ENCODE measurements at places on chromosomes 11 and 22. TPM values are rescaled to one million over a fixed set of nuclear protein-coding genes. Genes with fewer than 3 reads are reported as not detected.

The LGALS1 gene
- 1,638 TPM for total RNA-seq

DNA sequence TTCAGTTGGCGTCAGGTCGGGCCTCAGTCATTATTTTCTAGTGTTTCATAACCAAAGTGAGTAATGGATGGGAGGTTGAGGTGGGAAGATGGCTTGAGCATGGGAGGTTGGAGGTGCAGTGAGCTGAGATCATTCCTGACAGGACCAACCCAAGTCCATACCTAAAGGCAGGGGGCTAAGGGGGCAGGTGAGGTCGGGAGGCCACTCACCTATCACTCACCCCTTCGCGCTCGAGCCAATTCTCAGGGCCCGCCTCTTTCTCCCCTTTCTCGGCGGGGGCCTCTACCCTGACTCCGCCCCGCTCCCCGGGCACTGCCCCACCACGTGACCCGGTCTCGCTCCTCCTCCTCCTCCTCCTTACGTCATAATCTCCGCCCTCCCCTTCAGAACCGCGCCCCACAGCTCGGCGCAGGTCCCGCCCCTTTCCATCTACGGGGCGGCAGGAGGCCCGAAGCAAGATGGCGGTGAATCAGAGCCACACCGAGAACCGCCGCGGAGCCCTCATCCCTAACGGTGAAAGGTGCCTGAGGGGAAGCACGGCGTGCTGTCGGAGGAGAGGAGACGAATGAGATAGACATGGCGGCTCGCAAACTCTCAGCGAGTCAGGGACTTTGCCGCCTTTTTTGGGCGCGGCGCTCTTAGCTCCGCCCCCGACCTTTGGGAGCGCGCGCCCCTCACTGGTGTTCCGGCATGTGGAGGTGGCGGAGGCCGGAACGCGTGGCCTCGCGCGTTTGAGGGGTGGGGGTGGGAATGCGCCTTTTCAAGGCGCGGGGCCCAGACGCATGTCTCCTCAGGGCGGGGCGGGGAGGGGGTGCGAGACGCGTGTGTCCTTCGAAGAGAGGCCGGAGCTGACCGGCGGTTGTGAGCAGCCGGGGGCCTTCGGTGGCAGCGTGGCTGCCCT lies at the start of gene WBP2NL:
TSS of gene WBP2NL (plus strand) at position 428 of the 901 bp plus-strand sequence. CDS start at position 459, 31 bp downstream.
- H3K27me3 ChIP-seq = no peaks in the 10 kb centered on the region
- no peak for DNase-seq
- H3K36me3 ChIP-seq = no peaks in the 10 kb centered on the region
- peaks cover 16% of the 10 kb centered on the region for H3K4me1 ChIP-seq
- H3K27ac ChIP-seq = no peak within 1 kb of the TSS

DNA sequence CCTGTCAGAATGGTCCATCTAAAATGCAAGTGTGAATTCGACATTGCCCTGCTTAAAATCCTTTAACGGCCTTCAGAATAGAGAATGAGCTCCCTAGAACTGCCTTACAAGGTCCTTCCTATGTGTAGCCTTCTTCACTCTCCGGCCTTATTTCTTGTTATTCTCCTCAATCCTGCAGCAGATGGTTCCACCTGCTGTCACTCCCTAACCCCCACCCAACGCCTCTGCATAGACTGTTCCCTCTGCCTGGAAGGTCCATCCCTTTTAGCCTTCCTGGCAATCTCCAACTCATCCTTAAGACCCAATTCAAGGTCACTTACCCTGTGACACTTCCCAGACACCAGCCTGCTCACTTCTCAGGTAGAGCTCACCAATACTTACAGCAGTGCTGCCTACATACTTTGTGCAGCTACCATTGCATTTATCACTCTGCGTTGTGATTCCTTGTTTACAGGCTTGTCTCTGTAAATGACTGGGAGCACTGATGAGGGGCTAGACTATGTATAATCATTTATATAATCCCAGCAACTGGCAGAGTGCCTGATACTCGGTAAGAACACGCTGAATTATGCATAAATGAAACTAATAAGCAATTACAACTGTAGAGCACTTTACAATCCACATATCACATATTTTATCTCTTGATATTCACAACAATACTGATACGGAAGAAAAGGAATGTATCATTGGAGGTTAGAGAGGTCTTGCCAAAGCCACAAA lies 58.9 kb downstream of the CLPB start:
- H3K27ac ChIP-seq = no peak overlapping the region
- no peak overlapping the region for H3K4me3 ChIP-seq
- DNase-seq = no peak
- H3K4me1 ChIP-seq = no peaks in the 10 kb centered on the region

DNA sequence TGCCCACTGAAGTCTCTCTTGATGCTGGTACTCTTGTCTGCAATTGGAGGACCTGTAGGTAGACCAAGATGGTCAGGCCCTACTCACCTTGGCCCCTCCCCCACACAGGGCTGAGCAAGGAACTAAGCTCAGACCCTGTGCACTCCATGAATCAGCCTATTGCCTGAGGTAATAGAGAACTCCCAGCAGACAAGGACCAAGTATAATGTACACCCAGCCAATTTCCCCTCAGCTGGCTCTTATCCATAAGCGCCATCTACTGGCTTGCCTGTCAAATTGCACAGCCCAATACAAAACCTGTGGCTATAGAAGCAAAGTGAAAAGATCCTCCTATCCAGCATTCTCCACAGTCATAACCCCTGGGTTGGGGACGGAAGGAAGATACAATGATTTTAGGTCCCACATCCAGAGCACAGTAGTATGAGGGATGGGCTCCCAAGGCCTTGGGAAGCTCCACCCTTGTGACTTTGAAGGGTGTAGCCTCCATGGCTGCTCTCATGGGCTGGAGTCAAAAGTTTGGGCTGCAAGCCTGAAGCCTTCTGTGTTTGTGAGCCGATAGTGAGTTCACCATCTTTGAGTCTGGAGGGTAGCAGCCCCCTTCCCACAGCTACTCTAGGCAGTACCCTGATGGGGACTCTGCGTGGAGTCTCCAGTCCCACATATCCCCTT lies 56.0 kb downstream of the GLYATL2 start:
- H3K4me3 ChIP-seq = no peak overlapping the region
- H3K27me3 ChIP-seq = no peaks in the 10 kb centered on the region
- H3K27ac ChIP-seq = no peak overlapping the region
- H3K4me1 ChIP-seq = no peaks in the 10 kb centered on the region

Measured in vagina (tissue), 2 donors.